ENCODE measurements at places on chromosomes 3 and 15.

GRCh38 chr3:158057666-158058065 lies 48.6 kb downstream of the SHOX2 start:
- DNase-seq, result no peak

- DNase-seq, result no peak
Observed at GRCh38 chr3:186315581-186316354, 46.3 kb downstream of the DGKG start.

DNA sequence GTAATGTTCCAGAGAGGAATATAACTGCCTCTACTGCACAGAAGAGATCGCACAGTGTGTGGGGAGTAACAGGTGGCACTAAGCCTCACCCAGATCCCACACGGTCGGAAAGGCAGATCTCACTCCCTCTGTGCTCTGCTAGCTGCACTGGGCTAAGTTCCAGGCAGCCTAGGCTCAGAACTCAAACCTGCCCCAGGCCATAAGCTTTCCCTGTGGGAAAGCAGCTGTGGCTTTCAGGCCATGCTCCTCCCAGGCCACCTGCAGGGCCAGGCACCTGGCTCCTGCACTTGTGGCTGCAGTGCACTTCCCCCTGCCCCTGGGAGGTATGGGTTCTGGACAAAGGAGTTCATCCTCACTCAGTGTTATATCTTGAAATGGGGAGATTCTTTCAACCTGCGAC lies 27.5 kb downstream of the PCCB start:
- no peak for DNase-seq

DNA sequence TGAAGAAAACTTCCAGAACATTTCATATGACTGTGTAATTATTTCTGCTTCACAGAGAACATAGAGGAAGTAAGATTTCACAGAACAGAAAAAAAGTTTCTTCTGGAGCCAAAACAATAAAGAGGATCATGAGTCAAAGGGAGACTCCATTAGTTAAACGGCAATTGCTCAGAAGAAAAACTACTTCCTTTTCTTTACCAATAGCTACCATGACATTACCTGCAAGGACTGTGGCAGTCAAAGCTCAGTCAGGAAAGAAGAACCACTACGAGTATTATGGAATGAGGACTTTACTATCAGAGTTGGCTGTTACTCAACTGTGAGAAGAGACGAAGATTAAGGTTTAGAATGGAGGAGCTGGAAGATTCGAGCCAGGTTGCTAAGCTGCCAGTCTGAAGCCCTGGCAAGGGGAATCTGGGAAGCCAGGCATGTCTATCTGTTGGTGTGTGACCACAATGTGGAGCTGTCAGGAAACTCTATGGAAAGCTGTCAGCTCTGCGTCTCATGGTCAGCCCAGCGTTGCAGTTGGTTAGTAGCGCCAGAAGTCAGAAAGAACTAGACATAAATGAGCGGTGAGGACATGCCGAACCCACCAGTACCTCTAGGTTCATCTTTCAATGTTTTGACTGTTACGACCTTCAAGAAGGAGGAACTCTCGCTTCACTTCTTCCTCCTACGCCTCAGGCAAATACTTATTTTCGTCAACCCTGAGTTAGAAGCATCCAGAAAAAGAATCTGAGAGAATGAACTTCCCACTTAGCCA lies 604.3 kb downstream of the FGF12 start:
- DNase-seq, result no peak

DNA sequence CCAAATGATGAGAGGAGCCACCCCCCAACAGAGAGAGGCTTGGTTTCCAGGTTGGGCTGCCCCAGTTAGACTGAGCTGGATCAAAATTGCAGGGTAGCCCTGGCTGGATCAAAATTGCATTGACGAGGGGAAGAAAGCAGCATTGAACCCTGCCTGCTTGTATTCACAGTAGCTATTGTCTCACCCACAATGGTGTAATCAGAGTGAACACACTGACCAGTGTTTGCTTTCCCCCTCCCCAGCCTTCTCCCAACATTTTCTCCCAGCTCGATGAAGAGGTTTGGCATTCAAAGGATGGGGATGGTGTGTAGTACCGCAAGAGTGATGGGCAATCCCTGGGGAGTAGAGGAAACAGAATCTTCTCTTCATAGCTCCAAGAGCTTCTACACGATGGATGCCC lies 223.8 kb downstream of the ADAMTS9 start:
- no peak for DNase-seq

DNA sequence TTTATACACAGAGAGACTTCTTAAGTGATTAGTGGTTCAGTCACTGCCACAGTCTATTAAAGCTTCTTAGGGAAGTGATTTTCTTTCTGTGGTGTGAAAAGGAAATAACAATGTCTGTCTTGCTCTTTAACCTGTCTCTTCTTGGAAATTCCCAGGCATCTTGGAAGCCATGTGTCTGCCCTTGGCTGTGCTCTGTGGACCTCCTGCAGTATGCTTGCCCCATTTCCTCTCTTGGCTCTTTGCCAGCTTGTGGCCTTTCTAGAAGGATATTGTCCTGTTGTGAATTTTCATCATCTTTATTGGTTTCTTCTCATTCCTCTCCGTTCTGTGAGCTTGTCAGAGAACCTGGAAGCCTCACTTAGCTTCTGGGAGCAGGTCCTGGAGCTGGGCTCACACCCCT lies 338.4 kb upstream of the C2CD4B start:
- no peak for DNase-seq

GRCh38 chr3:133865136-133865855 lies 30.4 kb downstream of the RAB6B start:
- DNase-seq, result no peak

GRCh38 chr3:150242220-150242936 lies 165.7 kb upstream of the TSC22D2 start:
- DNase-seq, result peak; percentile 68

DNA sequence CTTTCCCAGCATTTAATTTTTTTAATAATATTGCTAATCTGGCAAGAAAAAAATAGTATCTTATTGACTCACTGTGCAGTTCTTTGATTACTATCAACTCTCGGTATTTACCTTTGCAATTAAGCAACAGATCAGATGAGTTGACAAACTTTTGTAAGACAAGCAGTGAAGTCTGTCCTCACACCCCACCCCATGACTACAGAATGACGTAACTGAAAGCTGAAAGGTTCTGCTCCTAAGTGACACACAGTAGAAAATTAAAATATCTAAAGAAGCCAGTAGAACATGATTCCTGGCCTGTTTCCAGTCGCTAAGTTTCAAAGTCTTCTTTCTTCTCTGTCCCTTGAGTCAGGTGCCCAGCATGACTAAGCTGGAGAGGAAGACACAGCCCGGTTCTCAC lies 135.5 kb downstream of the STT3B start:
- no peak for DNase-seq

GRCh38 chr3:20225769-20226168 lies 39.8 kb upstream of the SGO1 start:
- DNase-seq, result no peak

Data from brain pericyte (primary cell).